ENCODE measurements at places on chromosomes 12 and 14.

- DNase-seq: no peak
These were observed 31.7 kb downstream of the GRIP1 start for GRCh38 chr12:66647034-66647691.

DNA sequence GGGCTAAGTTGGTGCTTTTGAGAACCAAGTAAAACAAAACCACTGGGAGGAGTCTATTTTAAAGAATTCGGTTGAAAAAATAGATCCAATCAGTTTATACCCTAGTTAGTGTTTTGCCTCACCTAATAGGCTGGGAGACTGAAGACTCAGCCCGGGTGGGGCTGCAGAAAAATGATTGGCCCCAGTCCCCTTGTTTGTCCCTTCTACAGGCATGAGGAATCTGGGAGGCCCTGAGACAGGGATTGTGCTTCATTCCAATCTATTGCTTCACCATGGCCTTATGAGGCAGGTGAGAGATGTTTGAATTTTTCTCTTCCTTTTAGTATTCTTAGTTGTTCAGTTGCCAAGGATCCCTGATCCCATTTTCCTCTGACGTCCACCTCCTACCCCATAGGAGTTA is 1.8 kb upstream of the RAB5B start:
- DNase-seq: no peak

DNA sequence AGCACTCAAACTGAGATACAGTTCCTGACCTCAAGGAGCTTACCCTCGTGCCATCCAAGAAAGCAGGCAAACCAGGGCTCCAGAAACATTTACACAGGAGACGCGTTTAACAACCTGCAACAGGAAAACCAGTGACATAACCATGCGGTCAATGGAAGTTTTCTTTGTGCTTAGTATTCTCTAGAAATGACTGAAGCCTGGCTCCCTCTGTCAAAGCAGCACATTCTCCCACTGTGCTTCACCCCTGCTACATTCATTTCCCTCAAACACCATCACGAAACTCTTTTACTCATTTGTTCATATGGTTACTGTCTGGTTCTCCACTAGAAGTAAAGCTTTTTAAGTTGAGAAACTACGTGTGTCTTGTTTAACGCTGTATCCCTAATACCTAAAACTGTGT is 161.3 kb upstream of the CCND2 start:
- DNase-seq: no peak

DNA sequence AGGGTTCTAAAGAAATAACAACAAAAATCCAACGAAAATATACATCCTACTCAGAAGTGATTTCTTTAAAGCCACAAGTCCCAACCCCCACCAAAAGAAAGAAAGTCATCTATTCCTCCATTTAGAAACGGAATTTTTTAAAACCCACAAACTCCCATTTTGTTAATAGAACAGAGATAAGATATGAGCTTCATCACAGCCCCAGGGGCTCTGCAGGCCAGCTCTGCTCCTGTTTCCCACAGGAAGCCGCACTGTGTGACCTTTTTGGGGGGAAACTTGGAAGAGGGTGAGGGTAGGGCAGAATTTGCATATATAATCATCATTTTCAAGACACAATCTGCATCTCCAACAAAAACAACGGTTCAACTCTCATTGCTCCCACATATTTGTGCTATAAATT is 2.8 kb downstream of the FBXL14 start:
- DNase-seq: no peak

GRCh38 chr14:81305065-81305464 is 84.3 kb upstream of the GTF2A1 start:
- no peak for DNase-seq

- DNase-seq: no peak
These were observed 36.9 kb upstream of the PRMT8 start for GRCh38 chr12:3453990-3454680.

DNA sequence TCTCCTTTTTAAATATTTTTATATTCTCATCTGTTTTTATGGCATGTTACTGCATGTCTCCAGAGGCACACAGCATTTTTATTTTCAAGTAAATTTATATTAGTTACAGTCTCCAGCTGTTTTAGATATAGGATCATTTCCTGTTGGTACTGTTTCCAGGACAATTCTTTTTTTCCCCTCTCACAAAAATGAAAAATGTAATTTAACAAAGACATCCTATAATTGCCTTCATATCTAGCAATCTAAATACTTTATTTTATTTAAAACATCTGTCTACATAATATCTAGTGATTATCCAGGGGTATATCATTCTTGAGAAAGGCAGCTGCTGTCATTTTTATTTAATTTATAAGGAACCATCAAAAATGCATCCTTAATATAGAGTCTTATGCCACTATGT is 272.4 kb upstream of the NPAS3 start:
- no peak for DNase-seq

GRCh38 chr12:6613015-6613775 is 6.0 kb upstream of the CHD4 start:
- DNase-seq: peak; percentile 40

DNA sequence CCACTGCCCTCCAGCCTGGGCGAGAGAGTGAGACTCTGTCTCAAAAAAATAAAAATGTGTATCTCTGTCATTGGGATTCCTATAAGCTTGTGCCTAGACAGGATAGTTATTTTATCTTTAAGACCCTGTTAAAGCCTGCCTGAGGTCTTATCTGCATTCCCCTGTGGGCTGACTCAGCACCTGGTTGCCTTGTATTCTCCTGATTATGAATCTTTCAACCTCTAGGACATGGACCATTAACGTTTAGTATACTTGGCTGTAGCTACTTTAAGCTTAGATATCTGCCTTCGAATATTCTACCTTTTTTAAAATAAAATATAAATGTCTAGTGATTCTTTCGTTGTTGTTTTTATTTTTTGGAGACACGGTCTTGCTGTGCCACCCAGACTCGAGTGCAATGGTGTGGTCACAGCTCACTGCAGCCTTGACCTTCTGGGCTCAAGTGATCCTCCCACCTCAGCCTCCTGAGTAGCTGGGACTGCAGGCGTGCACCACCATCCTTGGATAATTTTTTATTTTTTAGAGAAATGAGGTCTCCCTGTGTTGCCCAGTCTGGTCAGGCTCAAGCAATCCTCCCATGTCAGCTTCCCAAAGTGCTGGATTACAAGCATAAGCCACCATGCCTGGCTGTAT is 41.3 kb downstream of the RESF1 start:
- no peak for DNase-seq

- DNase-seq: peak; percentile 60
These were observed 10.2 kb downstream of the OR6S1 start for GRCh38 chr14:20631023-20631879.

DNA sequence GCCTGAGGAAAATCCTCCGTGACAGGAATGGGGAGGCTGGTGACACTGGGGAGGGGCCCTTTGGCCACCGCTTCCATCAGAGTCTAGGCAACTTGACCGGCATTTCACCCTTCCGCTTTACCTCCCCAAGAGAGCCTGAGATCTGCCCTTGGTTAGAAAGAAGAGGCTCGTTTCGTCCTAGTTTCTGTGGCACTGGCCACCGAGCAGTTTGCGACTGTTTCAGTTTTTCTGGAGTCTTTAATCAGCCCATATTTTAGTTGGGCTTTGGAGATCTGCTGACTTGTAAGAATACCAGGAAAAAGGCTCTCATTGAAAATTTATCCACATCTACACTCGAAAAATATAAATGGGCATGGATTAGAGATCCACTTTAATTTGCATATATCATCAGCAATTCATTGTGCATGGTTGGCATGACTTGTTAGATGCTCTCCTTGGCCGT is 414 bp upstream of the ANKS1B start:
- no peak for DNase-seq
